ENCODE measurements at places on chromosomes 7 and 10.

DNA sequence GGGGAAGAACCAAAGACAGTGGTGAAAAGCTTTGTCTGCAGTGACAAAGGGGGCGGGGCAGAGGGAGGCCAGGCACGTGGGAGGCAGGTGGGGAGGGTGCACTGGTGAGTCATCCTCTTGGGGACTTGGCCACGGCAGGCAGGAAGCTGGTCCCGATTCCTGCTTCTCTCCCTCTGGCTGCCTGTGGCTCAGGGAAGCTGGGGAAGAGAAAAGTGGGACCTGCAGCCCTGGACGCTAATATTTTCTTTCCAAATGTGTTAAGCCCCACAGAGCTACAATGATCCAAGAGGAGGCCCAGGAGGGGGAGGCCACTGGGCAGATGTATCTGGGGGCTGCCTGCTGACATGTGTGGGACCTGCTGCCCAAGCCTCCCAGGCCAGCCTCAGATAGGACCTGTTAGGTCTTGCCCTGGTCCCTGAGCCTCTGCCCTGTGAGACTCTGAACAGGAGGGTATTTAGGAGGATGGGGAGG is 231.8 kb downstream of the KCNMA1 start:
- DNase-seq, result no peak

DNA sequence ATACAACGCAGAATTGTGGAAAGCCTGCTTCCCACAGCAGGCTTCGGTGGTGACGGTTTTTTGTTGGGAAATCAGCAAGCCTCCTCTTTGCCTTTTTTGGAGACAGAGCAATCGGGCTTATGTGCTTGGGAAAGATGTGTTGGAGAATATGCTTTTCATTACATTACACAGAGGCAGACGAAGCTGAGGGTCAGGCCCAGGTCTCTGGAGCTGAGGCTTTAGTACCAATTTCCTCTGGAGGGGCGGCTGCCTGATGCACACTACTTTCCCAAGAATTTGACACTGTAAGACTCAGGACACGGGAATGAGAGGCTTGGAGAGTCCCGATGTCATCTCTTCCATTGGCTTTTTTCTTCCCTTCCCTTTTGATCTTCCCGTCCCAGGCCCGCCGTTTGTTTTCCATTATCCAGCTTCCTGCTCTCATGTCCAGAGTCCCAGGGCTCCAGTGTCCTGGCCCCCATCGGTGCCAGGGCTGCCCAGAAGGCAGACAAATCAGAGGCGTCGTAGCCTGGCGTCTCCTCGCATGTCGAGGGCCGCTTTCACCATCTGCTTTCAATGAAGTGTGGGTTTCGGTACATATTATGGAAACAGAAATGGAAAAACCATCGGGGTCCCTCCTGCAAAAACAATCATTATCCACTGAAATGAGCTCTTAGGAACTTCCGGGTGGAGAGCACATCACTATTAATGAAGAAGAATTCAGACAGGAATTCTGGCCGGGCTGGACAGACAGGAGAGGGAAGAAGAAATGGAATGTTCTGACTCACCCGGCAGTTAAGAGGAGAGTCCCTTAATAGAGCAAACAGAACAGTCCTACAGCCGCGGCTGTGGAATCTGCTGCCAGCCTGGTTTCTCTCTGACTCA is 123.0 kb upstream of the JCAD start:
- no peak for DNase-seq

DNA sequence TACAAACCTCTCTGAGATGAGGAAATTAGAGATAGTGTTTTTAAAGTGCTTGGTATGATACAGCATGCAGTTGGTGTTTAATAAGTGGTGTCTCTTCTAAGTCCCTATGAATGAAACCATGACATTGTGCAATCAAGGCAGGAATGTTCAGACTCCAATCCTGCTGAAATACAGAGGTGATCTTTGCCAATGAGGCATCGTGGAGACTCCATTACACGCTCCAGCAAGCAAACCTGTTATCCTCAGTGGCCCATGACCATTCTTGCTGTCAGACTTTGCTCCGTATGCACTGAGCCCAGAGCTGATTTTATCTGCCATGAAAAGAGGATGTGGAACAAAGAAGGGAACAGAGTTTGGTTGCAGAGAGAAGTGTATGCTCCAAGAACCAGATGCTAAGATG is 47.3 kb downstream of the CDHR3 start:
- DNase-seq, result no peak

GRCh38 chr10:28463676-28464395 is 69.1 kb upstream of the WAC start:
- no peak for DNase-seq

- no peak for DNase-seq
These were observed 56.0 kb downstream of the CPXM2 start for GRCh38 chr10:123835575-123835974.

- DNase-seq, result no peak
These were observed 24.0 kb upstream of the ERCC6 start for GRCh38 chr10:49562893-49563292.

- DNase-seq, result no peak
These were observed 50.7 kb upstream of the HDAC9 start for GRCh38 chr7:18444826-18445225.

DNA sequence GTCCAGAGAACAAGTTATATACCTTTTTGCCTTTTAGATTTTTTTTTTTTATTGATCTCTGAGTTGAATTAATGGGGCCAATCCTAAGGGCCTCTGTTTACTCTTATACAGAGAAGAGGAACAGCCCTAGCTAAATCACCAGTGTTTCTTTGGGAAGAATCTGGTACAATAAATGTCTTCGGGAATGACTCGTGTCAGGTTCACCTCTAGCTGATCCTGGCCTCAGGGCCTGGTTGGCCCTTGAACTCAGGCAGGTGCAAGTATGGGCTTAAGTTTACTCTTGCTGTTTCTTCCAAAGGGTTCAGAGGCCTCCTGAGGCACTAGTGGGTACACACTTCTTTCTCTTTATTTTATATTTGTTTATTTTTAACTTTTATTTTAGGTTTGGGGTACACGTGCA is 71.0 kb downstream of the LRMDA start:
- no peak for DNase-seq

- no peak for DNase-seq
These were observed 210.7 kb downstream of the MAD1L1 start for GRCh38 chr7:2022021-2022409.

GRCh38 chr10:124745673-124746072 is 1.5 kb upstream of the FAM53B start:
- DNase-seq, result no peak

- DNase-seq, result no peak
These were observed 189.7 kb downstream of the ACTR3B start for GRCh38 chr7:152949253-152949652.

- no peak for DNase-seq
These were observed 287.0 kb downstream of the TCERG1L start for GRCh38 chr10:131024259-131025131.

GRCh38 chr10:97584060-97584797 is at the start of gene HOGA1:
HOGA1 (plus strand) TSS chr10:97584389; CDS start chr10:97584704, 315 bp downstream.
- no peak for DNase-seq

DNA sequence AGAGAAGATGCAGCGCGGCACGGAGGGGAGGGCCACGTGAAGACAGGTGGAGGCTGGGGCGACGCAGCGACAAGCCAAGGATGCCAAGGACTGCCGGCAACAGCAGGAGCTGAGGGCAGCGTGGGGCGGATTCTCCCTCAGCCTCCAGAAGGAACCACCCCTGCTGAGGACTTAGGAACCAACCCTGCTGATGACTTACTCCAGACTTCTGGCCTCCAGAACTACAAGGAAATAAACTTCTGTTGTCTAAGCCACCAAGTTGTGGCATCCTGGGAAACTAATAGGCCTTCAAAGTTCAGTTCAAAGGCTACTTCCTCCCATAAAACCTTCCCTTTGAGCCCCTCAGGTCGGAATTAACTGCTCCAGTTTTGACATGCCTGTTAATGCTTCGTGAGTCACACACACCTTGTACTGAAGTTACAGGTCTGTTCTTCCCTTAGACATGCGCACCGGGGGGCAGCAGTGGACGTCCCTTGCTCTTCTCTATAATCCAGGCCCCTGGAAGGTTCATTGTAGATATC is 88.4 kb upstream of the RHEB start:
- DNase-seq, result no peak

DNA sequence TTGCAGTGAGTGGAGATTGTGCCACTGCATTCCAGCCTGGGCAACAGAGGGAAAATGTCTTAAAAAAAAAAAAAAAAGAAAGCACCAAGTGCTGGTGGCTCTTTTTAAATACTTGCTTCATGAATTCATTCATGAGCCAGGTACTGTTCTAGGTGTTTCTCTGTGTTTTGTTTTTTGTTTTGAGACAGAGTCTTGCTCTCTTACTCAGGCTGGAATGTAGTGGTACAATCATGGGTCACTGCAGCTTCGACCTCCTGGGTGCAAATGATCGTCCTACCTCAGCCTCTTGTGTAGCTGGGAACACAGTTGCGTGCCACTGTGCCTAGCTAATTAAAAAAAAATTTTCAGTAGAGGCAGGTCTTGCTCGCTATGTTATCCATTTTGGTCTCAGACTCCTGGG is 5.3 kb downstream of the STOX1 start:
- DNase-seq, result no peak

- no peak for DNase-seq
These were observed 53.0 kb upstream of the MAGI2 start for GRCh38 chr7:79506481-79506880.

DNA sequence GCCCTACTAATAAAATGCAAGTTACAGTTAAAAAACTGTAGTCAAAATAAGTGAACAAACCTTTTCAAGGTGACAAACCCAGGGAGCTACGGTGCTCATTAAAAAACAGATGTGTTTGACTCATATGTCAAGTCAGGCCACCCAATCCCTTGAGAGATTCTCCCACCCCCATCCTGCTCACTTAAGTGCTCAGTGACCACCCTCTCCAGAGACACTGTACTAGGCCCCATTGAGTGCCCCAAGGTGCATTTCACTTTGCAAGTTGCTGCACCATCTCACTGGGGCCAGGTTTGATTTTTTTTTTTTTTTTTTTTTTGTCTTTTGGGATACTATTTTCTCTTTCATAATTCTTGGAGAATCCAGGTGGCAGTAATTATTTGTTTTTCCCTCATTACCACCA is 1.9 kb downstream of the ERV3-1 start:
- DNase-seq, result no peak

- no peak for DNase-seq
These were observed 261.4 kb downstream of the MTERF1 start for GRCh38 chr7:91618776-91619765.

GRCh38 chr7:25802473-25802872 is 349.5 kb upstream of the NFE2L3 start:
- DNase-seq, result no peak

- DNase-seq, result no peak
These were observed 42.9 kb upstream of the TRIM24 start for GRCh38 chr7:138417078-138417700.

DNA sequence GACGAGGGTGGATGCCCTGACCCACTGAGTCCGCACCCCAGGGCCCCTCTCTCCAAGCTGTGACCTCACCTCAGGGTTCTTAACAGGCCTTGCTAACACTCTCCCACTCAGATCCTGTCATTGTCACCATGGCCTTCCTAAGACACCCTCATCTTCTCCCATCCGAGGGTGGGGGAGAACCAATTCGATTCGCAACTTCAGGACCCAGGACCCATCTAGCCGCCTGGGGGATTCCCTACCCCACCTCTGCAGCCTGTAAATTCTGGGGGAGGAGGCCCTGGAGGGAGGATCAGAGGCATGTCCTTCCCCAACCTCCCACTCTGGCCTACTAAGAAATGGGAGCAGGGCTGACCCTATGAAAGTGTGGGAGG is 17.4 kb downstream of the TRIM8 start:
- DNase-seq, result no peak

- no peak for DNase-seq
These were observed 41.2 kb downstream of the ZCCHC24 start for GRCh38 chr10:79404231-79404609.

DNA sequence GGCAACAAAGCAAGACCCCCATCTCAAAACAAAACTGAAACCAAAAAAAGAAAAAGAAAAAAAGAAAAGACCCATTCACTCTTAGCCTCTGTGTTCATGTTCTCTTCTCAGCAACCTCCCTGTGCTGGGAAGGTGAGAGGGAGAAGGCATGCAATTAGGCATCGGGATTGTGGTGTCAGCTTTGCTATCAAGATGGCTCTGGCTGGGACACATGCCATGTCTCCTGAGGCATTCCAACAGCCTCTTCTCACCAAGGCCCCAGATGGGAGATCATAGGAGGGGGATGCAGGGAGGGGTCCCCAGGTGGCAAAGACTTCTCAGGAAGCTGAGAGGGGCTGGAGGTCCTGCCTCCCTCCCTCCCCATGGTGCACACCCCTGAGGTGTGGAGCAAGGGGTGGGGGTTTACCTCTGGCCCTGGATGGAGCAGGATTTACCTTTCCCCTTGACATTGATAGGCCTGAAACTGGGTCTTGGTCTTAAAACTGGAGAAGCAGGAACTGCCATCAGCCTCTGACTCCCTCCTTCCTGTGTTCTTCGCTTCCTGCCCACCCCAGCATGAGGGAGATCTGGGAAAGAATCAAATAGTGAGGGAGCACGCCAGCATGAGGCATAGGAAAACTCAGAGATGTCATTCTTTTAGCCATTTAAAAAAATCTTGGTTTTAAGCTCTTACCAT is 96.2 kb upstream of the DUSP5 start:
- DNase-seq, result no peak

- DNase-seq, result no peak
These were observed 102.1 kb upstream of the KCND2 start for GRCh38 chr7:120170834-120171233.

- DNase-seq, result no peak
These were observed 171.4 kb downstream of the ST7 start for GRCh38 chr7:117124591-117125220.

- no peak for DNase-seq
These were observed 137.3 kb downstream of the ELMO1 start for GRCh38 chr7:37311355-37311754.

DNA sequence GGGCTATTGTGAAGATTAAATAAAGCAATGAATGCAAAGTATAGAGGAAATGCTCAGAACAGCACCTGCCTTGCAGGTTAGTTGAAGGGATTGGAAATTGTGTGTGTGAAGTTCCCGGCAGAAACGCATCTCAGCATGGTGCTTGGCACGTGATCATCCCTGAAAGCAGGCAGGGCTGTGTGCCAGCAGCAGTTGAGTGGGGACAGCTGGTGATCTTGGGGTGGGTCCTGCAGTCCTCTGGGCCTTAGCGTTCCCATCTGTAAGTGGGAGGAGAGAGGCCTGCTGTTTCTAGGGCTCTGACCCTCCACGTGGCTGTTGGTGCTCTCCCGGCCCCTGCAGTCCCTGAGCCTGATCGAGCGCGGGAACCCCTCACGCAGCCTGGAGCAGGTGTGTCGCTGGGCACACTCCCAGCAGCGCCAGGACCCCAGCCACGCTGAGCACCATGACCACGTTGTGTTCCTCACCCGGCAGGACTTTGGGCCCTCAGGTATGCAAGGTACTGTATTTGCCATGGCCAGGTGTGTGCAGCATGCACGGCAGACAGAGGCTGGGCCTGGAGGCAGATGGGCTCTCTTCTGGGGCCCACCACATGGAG is 55.3 kb downstream of the TBATA start:
- no peak for DNase-seq
